ENCODE measurements at places on chromosomes 4 and X.

- no peak for DNase-seq
Observed at GRCh38 chr4:98516441-98517217, 141.8 kb downstream of the TSPAN5 start.

DNA sequence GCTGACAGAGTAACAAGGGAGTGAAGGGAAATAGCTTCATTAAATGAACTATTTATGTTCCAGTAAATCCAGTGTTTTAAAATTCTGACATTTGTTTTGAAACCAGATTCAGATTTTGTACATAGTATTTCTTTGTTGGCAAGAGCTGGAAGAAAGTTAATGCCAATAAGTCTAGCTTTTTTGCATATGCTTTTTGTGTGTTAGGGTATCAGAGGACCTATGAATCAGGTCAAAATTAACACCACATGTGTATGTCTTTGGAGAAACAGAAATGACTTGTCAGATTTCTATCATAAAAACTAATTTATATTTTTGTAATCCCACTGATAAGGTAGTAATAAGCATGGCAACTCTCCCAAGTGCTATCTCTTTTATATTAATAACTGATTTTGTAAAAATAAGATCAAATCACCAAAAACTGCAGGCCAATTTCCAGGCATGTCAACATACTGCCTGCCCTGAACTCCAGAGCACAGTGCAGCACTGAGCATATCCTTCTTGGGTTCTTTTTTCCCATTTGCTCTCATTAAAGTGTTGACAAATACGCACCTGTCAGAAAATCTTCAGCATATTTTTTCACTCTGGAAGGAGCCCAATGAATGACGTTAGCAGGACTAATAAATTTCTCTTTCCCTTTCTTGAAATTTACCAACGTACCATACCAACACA lies 65.5 kb downstream of the SH3RF1 start:
- no peak for DNase-seq

GRCh38 chr4:176036585-176037205 lies 28.9 kb upstream of the WDR17 start:
- DNase-seq: no peak

DNA sequence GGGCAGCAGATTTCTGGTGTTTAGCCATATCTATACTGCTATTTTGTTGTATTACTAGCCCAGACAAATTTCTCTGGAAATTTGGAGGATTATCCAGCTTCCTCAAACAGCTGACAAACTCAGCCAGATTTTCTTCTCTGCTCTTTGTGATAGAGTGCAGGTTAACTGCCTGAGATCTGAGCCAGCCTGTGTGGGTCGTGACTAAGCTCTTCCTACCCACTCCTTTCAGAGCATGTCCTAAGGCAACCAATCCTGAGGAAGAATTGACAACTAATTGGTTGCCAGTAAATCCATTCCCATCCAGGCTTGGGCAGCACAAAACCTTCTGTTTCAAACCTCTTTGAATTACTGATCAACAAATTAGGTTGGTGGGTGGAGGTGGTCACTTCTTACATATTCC lies 2.5 kb upstream of the GABRA2 start:
- no peak for DNase-seq

- no peak for DNase-seq
Observed at GRCh38 chr4:98619180-98619579, 39.2 kb downstream of the TSPAN5 start.

- DNase-seq: no peak
Observed at GRCh38 chrX:76202471-76202870, 29.6 kb downstream of the PBDC1 start.

- DNase-seq: no peak
Observed at GRCh38 chr4:7764466-7764865, 175.2 kb downstream of the AFAP1 start.

DNA sequence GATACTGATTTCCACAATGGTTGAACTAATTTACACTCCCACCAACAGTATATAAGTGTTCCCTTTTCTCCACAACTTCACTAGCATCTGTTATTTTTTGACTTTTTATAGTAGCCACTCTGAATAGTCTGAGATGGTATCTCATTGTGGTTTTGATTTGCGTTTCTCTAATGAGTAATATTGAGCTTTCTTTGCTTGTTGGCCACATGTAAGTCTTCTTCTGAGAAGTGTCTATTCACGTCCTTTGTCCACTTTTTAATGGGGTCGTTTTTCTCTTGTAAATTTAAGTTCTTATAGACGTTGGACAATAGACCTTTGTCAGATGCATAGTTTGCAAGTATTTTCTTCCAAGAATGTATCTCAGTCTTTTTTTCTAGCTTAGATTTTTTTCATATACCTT lies 10.0 kb downstream of the FBXW7 start:
- DNase-seq: no peak

DNA sequence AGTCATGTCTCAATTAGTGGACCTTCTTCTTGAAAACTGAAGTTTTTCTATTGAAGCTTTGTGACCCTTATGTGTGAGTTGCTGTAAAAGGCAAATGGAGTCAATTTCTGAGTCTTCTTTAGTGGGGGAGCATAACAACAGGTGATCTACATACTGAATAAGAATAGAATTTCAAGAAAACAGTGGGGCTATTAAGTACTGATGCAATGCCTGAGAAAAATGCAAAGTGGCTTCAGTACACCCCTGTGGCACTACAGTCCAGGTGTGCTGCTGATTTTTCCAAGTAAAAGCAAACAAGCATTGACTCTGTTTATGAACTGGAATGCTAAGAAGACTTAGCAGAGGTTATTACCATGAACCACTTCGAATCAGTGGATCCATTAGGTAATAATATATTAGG lies 328.0 kb upstream of the PABPC4L start:
- DNase-seq: no peak

- DNase-seq: no peak
Observed at GRCh38 chr4:73445383-73446335, 9.6 kb downstream of the AFP start.

All from T-helper 9 cell (primary cell).